SK-N-DZ (cell line): ENCODE measurements at places on chromosomes 7 and 10.
A peak's percentile ranks its signal among the peaks of the same experiment; 100 is the strongest.

DNA sequence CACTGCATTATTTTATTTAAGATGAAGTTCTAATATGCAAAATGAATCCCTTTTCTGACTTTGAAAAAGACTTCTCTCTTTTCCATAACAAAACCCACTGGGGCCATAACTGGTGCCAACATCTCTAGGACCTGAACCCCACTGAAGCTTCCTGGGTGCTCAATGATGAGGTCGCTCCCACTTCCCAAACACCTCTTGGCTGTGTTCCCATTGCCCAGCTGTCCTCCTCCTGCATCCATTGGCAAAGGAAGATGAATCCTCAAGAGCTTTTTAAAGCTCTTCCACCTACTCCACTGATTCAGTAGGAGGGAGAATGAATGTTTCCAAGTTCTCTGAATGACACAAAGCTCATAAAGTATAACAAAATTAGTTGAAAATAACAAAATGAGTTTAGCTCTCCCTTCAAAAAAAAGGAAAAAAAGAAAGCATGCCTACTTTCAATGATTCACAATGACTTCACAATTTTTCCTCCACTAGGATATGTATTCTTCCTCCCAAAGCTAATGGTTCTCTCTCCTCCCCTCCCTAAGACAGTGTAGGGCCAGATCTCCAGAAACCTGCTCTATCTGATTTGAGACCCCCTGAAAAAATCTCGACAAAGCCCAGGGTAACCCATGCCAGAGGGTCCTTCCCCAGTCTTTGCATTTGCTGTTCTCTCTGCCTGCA is 64.8 kb downstream of the SORBS1 start:
- no peak for DNase-seq

GRCh38 chr10:76197293-76197692 is 765.9 kb downstream of the LRMDA start:
- DNase-seq = no peak

DNA sequence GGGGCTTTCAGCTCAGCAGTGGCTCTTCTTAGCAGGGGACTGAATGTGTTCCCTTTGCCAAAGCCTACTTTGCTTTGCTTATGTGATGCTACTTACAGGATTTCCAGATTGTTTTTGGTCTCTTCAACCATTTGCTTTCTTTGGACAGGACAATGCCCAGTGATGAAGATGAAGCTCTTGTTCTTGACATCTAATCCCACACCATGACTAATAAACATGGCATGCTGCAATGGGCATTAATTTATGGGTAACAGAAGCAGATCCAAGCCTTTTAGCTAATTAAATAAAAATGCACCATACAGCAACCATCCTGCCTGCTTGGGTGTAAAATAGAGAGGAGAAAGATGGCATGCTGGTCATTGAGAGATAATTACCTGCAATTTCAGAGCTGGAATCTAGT is 175.5 kb upstream of the ITGB1 start:
- no peak for DNase-seq

GRCh38 chr10:133336577-133337369 is at the start of gene CALY:
TSS of gene CALY (minus strand) at chr10:133336896. CDS start at chr10:133328989, 7,907 bp downstream.
- DNase-seq = peak; percentile 81

GRCh38 chr7:31883761-31884164 is 186.4 kb downstream of the PDE1C start:
- DNase-seq = no peak

- peak; percentile 57 for DNase-seq
Observed at GRCh38 chr7:101947899-101948298, 130.5 kb downstream of the CUX1 start.

DNA sequence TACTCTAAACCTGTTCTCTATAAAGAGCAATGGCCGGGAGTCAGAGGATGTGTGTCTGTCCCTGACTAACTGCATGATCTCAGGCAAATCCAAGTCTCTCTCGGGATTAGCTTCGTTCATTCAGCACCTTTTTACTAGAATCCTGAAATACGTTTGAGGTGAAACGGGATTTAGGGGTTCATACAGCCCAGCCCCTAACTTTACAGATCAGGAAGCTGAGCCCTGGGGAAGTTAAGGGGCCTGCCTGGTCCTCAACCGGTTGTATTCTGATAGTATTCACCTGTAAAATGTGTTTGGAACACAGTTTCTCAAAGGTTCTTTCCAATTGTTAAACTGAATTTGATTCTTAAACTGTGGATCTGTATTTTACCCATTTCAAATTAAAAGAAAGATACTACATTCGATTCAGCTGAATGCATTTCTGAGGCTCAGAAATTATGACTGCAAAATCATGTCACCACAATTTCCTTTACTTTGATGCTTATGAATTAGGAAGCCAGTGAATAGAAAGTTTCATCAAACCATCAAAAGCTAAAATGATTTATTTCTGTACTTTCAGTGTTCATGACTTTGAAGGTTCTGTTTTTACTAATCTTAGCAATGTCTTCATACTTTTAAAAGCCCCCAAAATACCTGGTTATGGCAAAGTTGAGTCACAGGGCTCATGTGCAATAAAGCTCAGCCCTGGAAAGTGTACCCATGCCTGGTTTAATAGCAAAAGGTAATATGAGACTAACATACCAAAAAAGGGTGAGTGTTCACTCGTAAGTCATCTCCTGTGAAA is 28.9 kb upstream of the EZH2 start:
- no peak for DNase-seq

DNA sequence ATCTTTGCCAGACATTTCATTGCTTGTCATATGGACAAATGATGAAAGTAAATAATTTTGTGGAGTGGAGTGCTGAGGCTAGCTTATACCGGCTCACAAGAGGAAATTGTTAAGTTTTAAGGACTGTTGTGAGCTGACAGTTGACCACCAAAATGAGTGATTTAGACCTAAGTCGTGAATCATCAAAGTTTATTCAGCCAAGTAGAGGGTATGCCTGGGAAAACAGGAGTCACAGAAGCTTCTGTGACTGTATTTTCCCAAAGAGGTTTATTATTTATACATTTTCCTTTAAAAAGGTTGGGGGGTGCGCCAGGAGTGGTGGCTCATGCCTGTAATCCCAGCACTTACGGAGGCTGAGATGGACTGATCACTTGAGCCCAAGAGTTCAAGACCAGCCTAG is 21.8 kb downstream of the MRPS24 start:
- DNase-seq = no peak

GRCh38 chr10:11106621-11107374 is 89.1 kb downstream of the CELF2 start:
- no peak for DNase-seq

DNA sequence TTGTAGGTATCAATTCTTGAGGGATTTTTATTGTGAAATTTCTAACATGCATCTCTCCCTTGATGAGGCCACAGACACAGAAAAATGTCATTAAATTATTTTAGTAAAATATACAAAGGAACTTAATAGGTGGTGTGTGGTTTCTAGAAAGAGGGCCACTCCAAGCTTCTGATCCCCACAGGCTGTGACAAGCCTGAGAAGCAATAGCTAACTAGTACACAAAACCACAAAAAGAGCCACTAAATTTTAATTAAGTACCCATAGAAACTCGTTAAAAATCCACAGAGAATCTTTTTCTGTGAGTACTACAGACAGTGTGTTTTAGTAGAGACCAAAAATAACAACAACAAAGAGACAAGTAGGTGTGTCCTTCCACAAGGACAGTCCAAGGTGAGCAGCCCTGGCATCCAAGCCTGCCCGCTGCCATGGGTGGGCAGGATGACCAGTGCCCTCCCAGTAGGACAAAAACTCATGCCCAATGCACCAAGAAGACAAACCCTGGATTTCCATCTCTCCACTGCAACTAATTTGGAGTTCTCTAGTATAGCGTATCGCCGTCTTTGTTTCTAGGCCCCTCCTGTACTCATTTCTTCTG is 81.0 kb downstream of the RNF216 start:
- DNase-seq = no peak

GRCh38 chr10:70131560-70131937 is 1.1 kb downstream of the AIFM2 start:
- DNase-seq = no peak

DNA sequence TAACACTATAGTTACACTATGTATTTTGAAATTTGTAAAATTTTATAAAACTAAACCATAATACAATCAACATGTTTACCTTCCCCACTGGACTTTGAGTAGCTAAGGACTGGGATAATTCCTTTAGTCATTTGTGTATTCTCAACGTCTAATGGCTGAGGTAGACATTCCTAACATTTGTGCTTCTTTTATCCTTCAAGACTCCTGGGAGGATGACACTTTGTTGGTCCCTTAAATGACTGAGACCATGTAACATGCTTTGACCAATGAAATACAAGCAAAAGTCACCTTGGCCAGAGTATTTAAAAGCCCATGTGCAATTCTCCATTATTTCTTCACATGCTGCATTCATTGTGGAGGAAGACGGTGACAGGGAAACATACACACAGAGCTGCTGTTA is 18.5 kb downstream of the RAPGEF5 start:
- DNase-seq = no peak

GRCh38 chr10:51786684-51787035 is 87.3 kb upstream of the CSTF2T start:
- no peak for DNase-seq

DNA sequence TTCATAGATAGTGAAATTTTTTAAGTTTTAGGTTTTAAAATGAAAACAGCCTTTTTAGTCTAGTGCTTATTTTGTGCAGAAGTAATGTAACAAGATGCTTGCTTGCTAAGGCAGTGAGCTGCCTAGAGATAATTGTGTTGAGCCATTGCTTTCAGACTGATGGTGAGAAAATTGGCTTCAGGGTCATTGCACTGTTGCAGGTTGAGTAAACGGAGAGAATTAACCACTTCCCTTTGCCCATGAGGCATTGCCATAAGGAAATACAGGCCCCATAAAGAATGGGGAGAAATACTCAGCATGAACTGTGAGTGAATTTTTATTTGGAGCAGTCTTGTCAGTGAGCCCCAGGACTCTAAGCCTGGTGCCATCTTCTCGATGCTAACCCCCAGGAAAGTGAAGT is 140.5 kb downstream of the LRRC4 start:
- DNase-seq = no peak

- DNase-seq = no peak
Observed at GRCh38 chr10:51368943-51369342, 294.7 kb downstream of the PRKG1 start.

GRCh38 chr10:73495884-73496674 is at the start of gene PPP3CB:
TSS of gene PPP3CB (minus strand) at chr10:73496024. CDS start at chr10:73495889, 135 bp downstream.
- peak; percentile 92 for DNase-seq

- no peak for DNase-seq
Observed at GRCh38 chr7:136114966-136115762, 138.0 kb upstream of the MTPN start.

GRCh38 chr7:149093228-149093627 is 2.7 kb upstream of the ZNF786 start:
- DNase-seq = no peak
